MCF 10A (cell line): ENCODE measurements at places on chromosomes 3 and 15.
A peak's percentile ranks its signal among the peaks of the same experiment; 100 is the strongest.

DNA sequence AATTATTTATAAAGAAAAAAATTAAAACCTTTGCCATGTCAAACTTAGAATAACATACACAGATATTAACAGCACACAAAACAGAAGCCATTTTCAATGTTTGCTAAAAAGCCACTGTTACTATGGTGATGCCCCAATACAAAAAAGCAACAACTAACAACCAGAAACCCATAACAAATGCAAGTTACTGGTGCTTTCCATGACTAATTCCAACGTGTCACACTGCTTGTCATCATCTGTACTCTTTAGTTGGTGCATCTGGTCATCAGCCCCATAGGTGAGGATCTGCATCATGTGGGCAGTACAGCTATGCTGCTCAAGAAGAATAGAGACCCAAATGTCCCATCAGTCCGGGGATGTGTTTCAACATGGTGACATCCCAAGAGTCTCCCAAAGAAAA is 52.8 kb downstream of the ATP8B4 start:
- DNase-seq = peak; percentile 6

DNA sequence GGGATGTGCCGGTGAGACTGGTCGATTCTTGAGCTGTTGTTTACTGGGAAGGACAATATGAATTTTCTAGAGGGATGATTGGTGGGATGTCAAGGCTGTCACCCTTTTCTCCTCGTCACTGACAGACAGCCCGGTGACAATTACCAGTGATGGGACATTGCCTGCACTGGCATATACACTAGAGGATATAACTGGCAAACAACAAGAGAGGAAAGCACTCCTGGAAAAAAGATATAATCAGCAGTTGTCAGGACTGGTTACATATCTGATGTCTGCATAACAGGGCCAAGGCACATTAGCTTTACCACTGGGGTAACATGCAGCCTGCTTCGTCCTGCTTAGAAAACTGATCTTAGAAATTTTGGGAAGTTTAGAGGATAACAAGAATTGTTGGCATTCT is 131.1 kb downstream of the ROBO2 start:
- no peak for DNase-seq

DNA sequence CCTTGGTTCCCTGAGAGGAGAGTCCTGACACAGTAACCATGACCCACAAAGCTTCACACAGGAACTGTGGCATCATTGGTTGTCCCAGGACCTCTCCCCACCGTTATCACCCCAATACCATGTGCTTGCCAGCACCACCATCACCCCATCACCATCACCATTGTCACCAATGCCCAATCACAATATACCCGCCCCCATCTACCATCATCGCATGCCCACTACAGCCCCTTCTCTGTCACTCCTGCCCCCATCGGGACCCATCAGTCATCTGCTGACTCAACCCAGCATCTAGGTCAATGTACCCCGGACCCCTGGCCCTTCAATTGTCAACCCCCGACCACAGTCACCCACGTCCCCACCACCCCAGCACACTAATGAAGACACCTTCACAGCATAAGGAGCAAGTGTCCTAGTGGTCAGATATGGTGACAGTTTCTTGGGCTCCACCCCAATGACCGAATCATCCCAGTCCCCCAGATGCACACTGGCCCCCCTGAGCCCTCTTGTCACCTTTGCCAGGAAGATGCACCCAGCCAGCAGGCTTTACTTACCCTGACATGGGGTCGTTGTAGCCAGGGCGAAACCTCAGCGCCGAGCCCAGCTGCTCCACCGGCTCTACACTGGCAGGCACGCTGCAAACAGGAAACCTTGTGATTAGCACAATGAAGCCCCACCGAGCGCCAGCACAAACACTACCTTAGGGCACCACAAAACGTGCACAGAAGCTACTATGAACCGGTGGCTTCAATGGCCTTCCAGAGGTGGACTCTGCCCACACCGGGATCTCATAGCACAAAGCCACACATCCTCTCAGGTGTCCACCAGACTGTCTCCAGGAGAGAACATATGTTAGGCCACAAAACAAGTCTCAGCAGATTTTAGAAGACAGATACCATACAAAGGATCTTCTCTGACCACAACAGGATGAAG is 25.1 kb downstream of the SHISA5 start:
- DNase-seq = no peak

GRCh38 chr3:134482622-134483021 is 3.2 kb downstream of the ANAPC13 start:
- DNase-seq = no peak

DNA sequence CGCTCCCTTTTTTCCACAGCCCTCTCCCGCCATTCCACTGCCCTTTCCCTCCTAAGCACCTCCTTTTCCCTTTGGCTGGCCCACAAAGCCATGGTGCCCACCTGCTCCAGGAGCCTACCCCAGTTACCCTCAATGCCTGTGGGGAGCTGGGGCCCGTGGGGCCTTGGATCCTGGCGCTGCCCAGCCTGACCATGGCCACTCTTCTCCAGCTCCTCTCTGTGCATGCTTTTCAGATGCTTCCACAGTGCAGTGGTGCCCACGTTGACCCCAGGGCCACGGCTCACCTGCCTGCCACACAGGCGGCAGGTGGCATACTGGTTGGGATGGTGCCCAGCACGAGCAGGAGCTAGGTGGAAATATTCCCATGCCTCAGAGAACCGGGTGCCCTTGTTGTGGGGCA is 1.5 kb downstream of the ZBED2 start:
- no peak for DNase-seq

- DNase-seq = peak; percentile 76
Observed at GRCh38 chr15:84633311-84634227, 20.5 kb downstream of the WDR73 start.

GRCh38 chr3:80366808-80367548 is 599.2 kb upstream of the ROBO1 start:
- no peak for DNase-seq

GRCh38 chr15:88974392-88974791 is 61.2 kb upstream of the MFGE8 start:
- no peak for DNase-seq

DNA sequence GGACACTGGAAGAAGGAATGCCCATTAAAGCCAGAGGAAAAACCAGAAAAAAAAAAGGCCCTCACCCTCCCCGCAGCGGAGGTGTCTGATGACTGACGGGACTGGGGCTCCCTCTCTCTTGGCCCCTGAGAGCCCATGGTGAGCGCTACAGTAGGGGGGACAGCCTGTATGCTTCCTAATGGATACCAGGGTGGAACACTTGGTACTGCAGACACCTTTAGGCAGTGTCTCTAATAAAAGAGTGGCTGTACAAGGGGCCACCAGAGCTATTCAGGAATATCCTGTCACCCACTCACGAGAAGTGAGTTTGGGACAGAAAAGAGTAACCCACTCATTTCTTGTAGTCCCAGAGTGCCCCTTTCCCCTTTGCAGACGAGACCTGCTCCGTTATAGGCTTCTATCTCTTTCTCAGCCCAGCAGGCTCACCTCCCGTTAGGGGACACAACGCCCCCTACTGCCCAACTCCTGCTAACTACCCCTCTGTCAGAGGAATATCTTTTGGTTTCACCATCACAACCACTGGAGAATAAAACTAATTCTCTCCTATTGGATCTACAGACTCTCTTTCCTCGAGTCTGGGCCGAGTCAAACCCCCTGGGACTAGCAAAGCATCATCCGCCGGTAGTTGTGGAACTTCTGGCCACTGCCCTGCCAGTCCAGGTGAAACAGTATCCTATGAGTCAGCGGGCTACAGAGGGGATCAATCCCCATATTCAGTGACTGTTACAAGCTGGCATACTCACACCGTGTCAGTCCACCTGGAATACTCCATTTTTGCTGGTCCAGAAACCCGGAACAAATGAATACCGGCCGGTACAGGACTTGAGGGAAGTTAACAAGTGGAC is 40.8 kb downstream of the ZBTB11 start:
- peak; percentile 71 for DNase-seq

DNA sequence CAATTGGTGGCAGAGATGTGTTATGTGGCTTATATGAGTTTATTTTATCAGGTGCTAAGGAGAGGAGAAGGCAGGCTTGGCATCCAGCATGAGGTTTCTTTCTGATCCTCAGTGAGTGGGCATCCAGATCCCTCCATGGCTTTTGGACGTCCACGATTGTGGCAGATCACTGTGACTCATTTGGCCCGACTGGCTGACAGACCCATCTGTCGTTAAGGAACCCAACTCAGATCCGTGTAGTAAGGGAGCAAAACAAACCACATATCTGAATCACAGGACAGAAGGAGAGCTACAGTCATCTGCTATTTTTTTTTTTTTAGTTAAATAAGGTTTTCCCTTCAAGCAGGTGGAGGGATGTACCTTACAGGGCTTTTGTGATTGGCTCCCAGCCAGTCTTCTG is 197.0 kb upstream of the KCNH8 start:
- DNase-seq = no peak

- no peak for DNase-seq
Observed at GRCh38 chr3:191952609-191953008, 491.6 kb downstream of the PYDC2 start.

GRCh38 chr3:64187065-64187959 is 38.0 kb downstream of the PRICKLE2 start:
- DNase-seq = peak; percentile 93

DNA sequence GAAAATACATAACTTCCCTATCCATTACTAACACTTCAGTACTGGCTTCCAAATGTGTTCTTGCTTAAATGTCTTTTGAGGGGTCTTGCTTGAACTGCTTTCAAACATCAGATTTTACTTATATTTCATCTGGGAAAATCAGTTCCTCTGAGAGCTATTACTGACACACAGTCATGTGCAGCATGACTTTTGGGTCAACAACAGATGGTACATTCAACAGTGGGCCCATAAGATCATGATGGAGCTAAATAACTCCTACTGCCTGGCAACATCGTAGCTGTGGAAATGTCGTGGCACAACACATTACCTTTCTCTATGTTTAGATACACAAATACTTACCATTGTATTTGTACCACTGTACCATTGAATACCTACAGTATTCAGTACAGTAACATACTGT is 43.8 kb downstream of the WWTR1 start:
- no peak for DNase-seq

GRCh38 chr3:189655617-189656016 is 24.4 kb downstream of the TP63 start:
- DNase-seq = no peak

GRCh38 chr3:174409086-174409743 is 449.9 kb upstream of the NAALADL2 start:
- DNase-seq = no peak

DNA sequence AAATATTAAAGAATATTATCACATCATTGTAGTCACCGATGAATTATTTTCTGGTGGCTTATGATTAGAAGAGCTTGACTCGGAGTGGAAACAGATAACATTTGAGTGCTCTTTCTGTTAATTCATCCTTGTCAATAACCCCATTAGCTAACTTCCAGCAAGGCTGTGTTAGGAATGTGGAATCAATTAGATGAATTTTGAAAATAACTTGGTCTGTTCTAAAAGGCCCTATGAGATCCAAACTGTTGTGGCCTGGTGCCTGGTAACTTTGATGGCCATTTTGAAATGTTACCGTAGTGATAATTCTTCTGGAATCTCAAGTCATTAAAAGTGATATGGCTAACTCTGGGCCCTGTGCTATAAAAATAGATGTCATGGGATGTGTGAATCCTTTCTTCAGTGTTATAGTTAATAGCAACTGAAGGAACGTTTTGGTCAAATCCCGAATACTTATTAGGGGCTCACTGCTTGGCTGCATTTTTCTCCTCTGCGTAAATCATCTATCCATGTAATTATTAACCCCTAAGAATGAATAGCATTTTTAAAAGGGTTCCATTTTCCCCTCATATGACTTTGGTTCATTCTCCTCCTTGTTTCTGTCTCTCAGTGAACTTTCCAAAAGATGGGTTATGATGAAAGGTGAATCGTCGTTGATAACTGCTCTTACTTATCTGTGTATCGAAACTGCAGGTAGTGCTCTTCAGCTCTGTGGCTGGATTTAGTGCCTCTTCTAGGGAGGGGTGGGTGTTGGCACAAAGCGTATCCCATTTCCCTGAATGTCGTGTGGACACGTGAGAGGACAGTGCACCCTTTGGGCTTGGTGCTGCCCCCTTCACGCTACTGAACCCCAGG is 82.7 kb downstream of the IGF1R start:
- DNase-seq = no peak

DNA sequence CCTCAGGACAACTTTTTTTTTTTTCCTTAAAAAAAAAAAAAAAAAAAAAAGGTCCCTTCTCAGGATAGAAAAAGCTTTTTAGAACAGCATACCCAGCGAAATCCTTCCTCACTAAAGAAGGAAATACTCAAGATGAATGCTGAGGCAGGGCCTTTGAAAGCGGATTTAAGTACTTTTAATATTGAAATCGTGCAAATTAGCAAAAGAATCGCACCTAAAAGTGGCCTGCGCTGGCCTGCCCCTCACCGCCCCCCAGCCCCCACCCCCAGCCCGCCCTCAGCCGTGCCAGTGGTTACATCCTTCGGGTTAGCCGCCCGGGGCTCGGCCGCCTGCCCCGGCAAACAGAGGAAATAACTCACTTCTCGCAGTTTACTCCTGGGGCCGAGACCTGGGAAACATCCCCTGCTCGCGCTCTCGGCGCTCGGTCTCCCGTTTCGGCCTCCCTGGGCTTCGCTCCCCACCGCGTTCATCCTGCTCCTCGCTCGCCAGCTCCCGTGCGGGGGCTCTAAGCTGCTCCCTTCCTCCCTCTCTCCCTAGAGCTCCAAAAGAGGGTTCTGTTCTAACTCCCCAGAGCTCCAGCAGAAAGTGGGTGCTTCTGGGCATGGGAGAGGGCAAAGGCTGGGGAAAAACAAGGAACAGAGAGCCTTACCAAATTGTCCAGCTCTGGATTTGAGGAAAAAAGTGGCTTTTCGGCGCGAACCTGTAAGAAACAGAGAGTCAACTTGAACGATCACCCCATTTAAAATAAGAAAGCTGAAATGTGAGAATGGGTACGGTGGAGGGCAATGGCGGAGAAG is 5.2 kb downstream of the MEIS2 start:
- no peak for DNase-seq

DNA sequence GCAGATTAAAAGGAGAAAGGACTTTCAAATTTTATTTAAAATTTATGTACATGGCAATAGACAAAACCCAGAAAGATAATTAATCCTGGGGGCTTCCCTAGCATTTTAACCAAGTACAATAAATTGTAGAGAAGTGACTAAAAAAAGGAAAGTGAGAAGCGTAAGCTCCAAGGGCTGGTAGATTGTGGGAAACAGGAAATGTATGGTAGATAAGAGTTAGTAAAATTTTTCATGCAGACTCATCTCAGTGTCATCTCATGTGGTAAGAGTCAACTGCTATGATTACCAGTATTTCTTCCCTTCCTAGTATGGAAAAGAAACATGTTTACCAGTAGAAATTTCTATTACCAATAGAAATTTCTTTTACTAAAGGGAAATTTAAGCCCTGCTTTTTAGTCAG is 464.3 kb upstream of the AGTR1 start:
- no peak for DNase-seq
